ENCODE measurements at places on chromosomes 1 and 21.

DNA sequence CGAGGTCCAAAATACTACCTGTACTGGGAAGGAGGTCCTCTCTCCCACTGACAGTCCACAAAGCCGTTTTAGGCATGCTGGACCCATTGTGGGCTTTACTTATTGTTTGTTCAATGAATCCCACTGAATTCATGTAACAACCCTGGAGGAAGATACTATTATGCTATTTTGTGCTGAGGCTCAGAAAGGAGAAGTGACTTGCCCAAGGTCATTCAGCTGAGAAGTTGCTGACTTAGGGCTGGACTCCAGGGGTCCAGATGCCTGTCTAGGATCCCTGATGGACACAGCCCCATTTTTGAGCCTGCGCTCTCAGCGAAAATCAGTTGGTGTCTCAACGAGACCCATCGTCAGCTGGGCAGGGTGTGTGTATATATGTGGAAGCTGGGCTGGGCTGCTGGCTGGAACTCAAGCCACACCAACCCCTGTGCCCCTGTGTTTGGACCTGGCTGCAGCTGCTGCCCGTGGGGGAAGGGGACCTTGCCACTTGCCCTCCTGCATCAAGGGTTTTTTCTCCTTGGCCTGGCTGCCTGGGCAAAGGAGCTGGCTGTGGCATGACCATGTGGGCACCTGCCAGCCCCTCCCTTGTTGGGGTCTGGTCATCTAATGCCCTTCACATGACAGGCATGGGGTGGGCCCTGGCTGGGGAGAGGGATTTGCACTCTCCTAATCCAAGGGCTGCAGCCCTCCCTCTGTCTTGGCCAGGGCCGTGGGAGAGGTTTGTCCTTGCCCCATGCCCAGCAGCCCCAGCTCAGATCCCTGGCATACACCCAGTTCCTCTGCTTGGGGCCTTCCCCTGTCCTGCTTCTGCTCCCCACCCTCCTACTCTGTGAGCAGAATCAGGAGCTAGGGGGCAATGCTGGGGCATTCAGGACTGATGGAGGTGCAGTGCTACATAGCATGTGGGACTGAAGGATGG lies 15.0 kb downstream of the KCNQ4 start:
- no peak for DNase-seq

GRCh38 chr1:156148216-156148615 lies 5.2 kb upstream of the SEMA4A start:
- DNase-seq = no peak

DNA sequence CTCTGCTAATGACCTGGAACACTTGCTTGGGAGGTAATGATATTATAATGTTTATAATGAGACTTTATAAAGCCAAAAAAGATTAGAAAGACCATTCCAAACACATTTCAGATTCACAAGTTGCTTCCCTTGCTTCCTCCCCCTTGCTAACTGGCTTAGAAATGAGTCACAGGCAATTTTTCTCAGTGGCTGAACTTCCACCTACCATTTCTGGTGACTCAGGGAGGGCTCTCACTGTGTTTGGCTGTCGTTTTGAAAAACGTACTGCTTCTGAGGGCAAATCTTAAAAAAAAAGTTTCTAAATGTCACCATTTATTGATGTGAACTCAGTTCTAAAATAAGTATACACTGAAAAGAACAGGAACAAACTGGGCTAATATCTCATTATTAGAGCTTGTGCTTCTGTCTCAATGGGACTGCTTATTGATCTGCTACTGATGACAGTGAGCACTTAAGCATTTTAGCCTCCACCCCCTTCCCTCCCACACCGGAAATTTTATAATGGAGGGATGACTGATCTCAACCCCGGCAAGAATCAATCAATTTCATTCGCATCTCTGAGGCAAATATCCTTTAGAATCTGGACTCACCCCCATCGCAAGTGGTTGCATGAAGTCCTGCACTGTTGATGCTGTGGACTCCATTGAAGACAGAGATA lies 278.3 kb downstream of the KCTD3 start:
- DNase-seq = no peak

GRCh38 chr1:59396387-59396786 lies 99.5 kb downstream of the FGGY start:
- no peak for DNase-seq

DNA sequence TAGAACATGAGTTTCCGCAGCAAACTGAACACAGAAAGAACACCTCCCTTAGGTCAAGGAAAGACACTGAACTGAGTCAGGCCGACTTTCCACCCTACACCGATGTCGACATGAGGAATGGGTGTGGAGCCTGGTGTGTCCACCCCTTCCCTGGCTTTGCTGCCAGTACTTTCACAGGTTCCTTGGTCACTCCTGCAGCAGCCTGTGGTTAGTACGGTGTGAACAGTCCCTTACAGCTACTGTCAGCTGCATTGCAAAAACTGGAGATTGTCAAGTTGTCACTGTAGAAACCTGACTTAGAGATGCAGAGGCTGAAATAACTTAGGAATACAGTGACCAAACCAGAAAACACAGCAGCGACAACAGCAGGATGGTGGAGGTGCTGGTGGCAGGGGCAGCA lies 7.1 kb downstream of the PGLYRP3 start:
- DNase-seq = no peak

- no peak for DNase-seq
These were observed 18.6 kb upstream of the SLAMF9 start for GRCh38 chr1:159972443-159973205.

- no peak for DNase-seq
These were observed 41.0 kb downstream of the NEK2 start for GRCh38 chr1:211634461-211634860.

GRCh38 chr1:21534674-21535378 lies 25.6 kb downstream of the ALPL start:
- no peak for DNase-seq

- DNase-seq = no peak
These were observed 167.7 kb downstream of the ACTL8 start for GRCh38 chr1:17922833-17923232.

GRCh38 chr1:179883745-179884138 lies 1.7 kb downstream of the TOR1AIP1 start:
- peak; percentile 63 for DNase-seq

DNA sequence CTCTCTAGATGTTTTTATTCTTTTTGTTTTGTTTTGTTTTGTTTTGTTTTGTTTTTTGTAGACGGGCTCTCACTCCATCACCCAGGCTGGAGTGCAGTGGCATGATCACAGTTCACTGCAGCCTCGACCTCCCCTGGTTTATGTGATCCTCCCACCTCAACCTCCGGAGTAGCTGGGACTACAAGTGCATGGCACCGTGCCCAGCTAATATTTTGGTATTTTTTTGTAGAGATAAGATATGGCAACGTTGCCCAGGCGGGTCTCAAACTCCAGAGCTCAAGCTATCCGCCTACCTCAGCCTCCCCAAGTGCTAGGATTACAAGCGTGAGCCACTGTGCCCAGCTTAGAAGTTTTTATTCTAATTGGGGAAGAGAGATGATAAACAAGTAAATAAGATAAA lies 13.3 kb upstream of the TP53BP2 start:
- no peak for DNase-seq

GRCh38 chr1:96967311-96967710 lies 245.7 kb downstream of the PTBP2 start:
- DNase-seq = no peak

GRCh38 chr1:246793356-246793896 lies 69.2 kb downstream of the SCCPDH start:
- DNase-seq = no peak

DNA sequence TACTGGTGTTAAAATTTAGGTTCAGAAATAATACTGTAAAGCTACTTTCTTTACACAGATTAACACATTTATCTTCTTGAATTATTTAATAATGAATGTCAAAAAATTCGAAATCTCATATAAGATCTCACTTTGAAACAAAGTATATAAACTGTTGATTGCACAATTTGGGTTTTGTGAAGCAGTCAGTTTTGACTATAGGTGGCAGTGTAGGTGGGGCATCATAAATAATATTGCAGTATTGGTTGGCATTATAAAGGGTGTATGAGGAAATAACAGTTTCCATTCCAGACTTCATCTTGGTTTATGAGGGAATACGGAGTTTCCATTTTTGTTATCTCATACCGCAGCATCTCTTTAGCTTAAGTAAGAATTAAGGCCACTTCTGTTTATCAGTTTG lies 49.9 kb downstream of the SUCO start:
- no peak for DNase-seq

GRCh38 chr21:35232545-35233176 lies 183.6 kb upstream of the RUNX1 start:
- DNase-seq = no peak

DNA sequence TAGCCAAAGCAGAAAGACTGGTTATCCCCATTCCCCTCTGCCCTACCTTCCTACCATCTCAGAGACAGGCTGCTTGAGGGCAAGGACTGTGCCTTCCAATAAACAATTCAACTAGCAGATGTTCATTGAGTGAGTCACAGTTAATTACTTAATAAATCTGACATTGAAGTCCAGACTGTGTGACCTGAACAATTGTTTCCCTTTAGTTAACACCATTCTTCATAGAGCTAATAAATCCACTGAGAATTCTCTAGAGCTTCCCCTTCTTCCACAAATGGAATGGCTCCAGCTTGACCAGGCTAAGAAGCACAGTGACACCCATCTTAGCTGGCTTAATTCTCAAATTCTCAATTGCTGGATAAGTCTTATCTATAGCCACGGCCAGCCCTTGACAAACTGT lies 61.9 kb upstream of the GJA5 start:
- no peak for DNase-seq

- no peak for DNase-seq
These were observed 29.2 kb downstream of the NEGR1 start for GRCh38 chr1:72253132-72253531.

- DNase-seq = no peak
These were observed 122.3 kb upstream of the TMPRSS2 start for GRCh38 chr21:41630249-41630648.

DNA sequence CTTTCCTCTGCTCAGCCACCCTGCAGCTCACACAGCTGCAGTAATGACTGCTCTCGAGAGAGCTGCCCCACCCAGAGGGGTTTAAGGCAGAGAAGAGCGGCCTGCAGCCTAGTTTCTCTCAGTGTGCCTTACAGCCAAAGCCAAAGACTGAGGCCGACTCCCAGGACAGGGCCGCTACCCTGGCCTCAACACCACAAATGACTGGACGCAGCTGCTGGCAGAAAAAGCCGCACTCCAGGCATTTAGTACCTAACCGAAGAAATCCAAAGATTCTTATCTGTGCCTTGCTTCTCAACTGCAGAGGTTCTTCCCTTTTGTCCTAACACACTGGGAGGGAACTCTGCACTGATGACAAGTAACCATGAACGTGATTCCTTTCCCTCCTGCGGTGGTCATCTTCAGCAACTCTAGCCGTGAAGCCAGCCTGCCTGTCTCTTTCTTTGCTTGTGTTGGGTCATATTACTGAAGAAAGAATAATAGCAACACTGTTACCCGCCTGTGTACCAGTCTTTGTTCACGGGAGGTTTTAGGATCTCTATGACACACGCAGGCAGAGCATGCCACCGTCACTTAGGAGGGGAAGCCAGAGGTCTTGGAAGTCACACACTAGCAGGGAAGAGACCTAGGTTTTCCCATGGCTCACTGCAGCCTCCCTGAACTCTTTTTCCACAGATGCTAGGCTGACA lies 202.7 kb downstream of the RHOU start:
- no peak for DNase-seq

DNA sequence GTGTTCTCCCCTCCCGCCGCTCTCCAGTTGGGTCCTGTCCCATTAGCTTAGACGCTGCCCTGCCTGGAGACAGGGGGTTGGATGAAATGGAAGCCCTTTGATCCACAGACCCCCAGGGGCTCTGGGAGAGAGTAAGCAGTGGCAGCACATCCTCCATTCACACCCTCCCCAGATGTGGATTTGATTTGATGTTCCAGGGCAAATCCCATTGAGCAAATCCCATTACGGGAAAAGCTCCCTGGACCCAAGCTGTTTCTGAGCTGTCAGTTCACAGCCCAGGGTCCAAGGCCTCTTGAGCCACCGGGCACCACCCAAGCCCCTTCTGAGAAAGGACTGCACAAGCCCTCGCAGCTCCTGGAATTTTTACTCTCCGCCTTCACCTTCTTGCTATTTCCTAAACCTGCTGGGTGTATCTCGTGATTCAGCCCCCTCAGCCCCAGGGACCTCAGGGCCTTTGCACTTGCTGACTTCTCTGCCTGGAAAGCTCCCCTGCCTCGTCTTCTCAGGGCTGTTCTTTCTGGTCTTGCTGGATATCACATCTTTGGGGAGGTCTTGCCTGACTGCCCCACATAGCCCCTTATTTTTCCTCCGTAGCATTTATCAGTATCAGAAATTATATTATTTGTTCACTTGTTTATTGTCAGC lies 101.1 kb downstream of the PAX7 start:
- no peak for DNase-seq

- DNase-seq = no peak
These were observed 66.1 kb downstream of the PBX1 start for GRCh38 chr1:164625004-164625617.

DNA sequence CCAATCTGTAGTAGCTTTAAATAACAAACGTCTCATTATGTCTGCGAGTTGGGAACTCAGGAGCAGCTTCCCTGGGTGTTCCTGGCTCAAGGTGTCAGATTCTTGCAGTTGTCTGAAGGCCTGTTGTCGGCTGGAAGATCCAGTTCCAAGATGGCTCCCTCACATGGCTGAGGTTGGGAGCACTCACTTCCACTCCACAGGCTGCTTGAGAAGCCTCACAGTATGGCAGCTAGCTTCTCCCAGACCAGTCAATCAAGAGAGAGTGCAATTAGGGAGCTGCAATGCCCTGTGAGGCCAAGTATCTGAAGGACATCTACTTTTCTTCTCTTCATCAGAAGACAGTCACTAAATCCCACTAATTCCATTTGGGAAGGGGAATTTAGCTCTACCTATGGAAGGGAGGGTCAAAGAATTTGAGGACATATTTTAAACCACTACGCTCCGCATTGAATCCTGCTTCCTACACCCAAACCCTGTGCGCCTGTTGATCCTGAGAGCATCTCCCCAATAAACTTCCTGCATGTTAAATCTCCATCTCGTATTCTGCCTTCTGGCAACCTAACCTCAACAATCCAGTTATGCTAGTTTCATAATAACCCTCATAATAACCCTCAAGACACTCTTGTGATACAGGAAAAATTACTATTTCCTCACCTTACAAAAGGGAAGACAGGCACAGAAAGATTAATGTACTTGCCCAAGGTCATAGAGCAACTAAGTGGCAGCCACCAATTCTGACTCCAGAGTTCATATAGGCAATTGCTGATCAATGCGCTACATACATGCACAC lies 3.6 kb upstream of the VPS26C start:
- no peak for DNase-seq

GRCh38 chr1:41773842-41774241 lies 144.9 kb downstream of the HIVEP3 start:
- no peak for DNase-seq

Measured in T follicular helper cell (primary cell).